GM13976 (cell line): ENCODE measurements at places on chromosomes 3 and 15.

DNA sequence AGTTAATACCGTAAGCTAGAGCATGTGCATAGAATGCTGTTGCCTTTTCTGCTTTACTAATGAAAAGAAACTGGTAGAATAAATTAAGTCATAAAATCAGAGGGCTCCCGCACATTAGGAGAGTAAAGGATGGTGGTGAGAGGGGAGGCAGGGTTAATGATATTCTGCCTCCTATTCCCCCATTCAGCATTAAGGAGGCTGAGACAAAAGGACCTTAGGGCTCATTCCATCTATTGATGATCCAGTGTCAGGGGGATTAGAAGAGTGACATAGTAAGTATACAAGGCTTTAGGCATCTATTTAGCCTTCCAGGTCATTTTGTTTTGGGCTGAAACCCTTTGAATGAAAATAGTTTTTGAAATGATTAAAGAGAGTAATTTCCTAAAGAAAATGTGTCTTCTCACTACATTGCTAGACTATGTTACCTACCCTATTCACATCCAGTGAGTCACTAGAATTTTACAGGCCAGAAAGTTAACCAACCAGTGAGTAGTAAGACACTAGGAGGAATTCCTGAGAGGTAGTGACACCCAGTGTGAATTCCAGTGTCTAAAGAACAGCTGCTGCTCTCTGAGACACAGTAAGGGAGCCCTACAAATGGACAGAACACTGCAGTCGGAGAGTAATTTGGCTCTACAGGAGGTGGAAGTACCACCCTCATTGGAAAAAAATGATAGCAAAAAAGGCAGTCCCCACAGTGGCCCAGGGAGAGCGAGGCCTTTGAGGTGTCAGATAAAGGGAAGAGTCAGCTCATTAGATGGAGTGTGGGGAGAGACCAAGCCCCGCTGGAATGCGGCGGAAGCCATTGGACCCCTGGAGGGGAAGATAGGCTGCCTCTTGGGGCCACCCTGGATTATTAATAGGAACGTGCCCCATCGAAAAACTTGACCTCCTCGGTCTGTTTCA, 67.6 kb downstream of the TUSC7 start:
- DNase-seq, result no peak

GRCh38 chr3:158830391-158830790, 28.5 kb downstream of the MFSD1 start:
- DNase-seq, result no peak

DNA sequence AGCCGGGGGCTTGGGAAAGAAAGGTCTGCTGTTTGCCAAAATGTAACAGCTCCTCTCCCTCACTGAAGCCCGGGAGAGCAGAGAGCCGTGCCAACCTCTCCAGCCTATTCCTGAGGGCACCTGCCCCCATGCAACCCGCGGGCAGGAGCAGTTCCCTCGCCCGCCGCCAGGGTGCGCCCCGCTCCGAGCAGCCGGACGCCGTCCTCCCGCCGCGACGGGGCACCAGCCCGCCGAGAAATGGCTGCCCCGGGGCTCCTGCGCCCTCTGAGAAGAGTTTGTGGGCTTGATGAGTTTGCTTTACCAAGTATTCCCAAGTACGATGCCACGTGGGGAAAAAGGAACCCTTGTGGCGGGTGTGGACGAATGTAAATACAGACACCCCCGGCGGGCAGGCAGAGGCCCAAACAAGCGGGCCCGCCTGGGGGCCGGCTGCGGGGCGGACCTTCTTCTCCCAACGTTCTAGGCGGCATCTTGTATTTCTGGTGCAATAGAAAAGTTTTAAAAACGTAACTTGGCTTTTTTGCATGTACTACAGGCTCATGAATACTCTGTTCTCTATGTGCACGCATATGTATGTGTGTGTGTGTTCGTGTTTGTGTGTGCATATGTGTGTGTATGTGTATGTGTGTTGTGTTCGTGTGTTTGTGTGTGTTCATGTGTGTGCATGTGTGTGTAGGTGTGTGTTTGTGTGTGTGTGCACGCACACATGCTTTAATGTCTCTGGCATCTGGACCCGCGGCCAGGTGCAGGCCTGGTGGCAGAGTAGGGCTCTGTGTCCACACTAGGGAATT, 162.9 kb downstream of the CHSY1 start:
- DNase-seq, result peak; percentile 90

DNA sequence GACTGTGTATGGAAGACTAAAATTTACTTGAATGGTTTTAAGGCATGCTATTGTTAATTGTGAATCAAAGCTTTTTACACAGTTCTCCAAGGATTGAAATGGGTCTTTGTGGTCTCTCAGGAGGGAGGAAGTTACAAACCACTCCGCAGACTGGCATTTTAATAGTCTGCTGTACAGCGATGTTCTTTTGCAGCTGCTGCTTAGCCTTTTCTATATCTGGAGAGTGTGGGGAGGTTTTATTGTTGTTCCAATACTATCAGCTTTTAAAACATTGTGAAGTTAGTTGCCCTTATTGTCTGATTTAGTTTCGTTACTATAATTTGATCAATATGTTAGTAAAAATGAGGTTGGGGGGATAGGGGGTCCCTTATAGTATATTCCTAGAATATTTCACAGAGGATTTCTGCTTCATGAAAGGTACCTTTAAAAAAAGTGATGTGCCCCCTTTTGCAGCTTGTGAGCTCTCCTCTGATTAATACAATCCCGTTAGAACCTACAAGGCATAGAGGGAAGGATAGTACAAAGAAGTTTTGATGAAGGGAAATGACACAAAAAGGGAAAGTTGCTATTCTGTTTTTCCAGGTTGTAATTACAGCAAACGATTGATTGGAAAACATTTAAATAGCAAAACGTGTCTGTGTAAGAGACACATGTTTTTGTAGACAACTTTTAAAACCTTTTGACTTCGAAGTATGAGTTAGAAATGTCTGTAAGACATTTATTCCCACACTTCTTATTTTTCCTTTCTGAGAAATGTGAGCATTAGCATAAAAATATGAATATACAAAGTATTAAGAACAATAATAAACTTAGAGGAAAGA, 158.3 kb upstream of the CGNL1 start:
- no peak for DNase-seq

GRCh38 chr3:179309225-179310078, 13.4 kb upstream of the ZNF639 start:
- DNase-seq, result peak; percentile 23

DNA sequence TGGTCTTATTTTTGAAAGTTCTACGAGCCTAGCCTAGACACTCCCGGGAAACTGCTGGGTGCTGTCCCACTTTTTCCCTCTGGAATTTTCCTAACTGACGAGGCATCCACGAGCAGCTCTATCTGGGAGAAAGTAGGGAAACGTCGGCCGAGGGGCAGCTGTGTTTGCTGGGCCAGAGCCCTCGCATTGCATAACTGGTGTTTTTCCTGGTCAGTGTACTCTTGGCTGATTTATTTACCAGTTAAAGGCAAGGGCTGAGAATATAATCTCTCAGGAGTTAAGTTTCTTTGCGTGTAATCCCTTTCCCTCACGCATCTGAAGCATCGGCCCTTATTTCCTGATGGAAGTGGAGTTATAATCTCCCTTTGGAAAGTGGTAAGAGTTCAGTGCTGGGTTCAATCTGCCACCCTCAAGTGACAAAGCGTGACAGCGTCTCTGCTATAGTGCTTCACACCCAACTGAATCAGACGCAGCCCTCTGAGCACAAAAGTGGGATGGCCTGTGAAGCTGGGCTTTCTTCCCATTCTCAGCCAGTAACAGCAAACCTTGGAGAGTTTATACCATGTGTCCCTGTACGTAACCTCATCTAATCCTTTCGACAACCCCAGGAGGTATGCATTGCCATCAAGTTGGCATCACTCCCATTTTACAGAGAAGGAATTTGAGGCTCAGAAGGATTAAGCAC, 311.5 kb downstream of the RORA start:
- DNase-seq, result no peak
